ENCODE measurements at places on chromosomes 3 and 15.

- no peak for DNase-seq
These were observed 25.7 kb downstream of the RNU5B-1 start for GRCh38 chr15:65329984-65330735.

DNA sequence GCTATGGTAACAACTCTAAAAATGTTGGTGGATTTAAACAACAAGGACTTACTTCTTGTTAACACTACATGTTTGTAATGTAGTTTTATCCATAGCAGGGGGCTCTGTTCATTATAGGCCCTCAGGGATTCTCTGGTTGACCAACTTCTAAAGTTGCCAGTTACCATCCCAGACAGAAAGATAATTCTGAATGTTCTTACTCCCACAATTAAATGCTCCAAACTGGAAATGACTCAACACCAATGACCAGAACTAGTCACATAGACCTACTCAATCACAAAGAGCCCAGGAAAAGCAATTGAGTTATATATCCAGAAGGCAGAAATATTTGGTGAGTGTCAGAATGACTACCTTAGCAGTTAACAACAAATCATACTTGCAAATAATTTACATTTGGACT is 199.3 kb upstream of the UMPS start:
- DNase-seq = no peak

DNA sequence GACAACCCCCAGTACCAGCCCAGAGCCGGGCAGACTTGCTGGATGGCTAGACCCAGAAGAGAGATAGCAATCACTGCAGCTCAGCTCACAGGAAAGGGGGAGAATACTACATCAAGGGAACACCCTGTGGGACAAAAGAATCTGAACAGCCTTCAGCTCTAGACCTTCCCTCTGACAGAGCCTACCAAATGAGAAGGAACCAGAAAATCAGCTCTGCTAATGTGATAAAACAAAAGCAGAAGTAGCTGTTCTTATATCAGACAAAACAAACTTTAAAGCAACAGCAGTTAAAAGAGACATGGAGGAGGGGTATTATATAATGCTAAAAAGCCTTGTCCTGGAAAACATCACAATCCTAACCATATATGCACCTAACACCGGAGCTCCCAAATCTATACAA is 283.3 kb downstream of the KLF13 start:
- no peak for DNase-seq

- no peak for DNase-seq
These were observed 625.4 kb upstream of the TBL1XR1 start for GRCh38 chr3:177822681-177823096.

DNA sequence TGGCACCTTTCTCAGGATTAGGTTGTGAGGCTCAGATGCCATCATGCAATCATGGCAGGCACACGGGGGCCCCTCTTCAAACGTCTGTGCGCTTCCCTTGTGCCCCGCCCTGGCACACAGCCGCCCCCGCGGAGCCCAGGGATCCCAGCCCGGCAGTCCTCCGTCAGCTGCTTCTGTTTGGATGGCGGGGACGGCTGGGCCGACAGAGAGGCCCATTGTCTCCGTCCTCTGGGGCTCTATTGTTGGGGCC is 849 bp upstream of the HDAC11 start:
- DNase-seq = no peak

- DNase-seq = no peak
These were observed 160.9 kb downstream of the KLHL25 start for GRCh38 chr15:85633859-85634258.

GRCh38 chr3:32045091-32045915 is 61.1 kb upstream of the GPD1L start:
- DNase-seq = peak; percentile 43

- DNase-seq = no peak
These were observed 1.9 kb upstream of the SEMA6D start for GRCh38 chr15:47715402-47715801.

DNA sequence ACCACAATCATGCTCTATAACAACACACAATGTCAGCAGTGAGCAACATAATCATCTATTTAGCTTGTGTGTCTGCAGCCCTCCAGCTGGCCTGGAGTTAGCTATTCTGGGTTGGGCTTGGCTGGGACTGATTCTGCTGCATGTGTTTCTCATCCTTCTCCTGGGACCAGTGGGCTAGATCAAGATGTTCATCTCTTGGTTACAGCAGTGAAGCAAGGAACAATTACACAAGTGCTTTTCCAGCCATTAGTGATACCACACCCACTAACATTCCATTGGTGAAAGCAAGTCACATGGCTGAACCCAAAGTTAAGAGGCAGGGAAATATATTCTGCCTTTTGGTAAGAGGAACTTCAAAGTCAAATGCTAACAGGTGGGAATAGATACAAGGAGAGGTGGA is 14.6 kb downstream of the NUDT16 start:
- no peak for DNase-seq

DNA sequence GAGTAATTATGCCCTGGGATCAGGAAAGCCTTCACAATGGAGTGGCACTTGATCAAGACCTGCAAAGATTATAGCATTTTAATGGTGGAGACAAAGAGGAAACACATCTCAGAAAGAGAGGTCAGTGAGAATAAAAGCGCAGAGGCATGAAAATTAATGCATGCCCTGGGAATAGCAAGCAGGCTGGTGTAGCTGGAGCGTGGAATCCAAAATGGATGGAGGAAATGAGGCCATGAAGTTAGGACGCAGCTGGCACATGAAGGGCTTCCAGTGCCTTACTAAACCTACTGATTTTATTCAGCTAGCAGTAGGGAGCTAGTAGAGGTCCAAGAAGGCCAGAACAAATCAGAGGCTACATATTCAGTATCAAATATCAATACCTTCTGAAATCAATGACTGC is 38.1 kb downstream of the TMEM212 start:
- no peak for DNase-seq

DNA sequence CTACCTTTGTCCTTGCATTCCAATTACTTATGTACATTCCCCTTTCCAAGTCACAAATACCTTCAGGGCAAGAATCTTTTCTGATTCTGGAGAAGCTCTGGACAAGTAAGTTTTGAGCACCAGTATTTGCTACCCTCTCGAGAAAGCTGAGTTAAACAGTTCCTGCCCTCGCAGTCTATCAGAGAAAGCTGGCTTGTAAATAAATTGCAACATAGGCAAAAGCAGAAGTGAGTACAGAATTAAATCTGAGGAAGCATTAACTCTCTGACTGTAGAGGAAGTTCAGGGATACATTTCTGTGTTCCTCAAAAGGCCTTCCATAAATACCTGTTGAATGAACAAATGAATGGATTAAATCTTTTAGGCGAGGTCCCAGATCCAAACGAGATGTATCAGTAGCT is 1.2 kb downstream of the OSBPL11 start:
- DNase-seq = no peak

DNA sequence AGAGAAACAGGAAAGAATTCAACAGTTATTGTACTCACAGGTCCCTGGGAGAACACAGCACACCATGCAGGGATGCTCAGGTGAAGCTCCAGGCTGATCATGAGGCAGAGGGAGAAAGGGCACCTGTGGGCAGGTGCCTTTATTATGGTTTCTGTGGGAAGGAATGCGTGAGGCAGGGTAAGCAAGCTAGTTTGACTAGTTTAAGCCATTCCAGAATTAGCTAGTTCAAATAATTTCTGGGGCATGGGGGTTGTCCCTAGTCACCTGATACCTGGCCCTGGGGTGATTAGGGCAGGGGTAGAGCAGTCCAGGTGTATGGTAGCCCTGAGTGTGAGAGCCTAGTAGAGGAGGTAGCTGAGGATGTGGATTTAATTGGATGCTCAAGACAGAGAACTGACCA is 47.9 kb upstream of the DCLK3 start:
- no peak for DNase-seq

- DNase-seq = no peak
These were observed 23.3 kb downstream of the ZNF710 start for GRCh38 chr15:90024406-90024805.

GRCh38 chr3:52557011-52557960 is 20.9 kb downstream of the UQCC5 start:
- DNase-seq = no peak

- DNase-seq = no peak
These were observed 128.9 kb downstream of the KLF13 start for GRCh38 chr15:31455499-31455898.

DNA sequence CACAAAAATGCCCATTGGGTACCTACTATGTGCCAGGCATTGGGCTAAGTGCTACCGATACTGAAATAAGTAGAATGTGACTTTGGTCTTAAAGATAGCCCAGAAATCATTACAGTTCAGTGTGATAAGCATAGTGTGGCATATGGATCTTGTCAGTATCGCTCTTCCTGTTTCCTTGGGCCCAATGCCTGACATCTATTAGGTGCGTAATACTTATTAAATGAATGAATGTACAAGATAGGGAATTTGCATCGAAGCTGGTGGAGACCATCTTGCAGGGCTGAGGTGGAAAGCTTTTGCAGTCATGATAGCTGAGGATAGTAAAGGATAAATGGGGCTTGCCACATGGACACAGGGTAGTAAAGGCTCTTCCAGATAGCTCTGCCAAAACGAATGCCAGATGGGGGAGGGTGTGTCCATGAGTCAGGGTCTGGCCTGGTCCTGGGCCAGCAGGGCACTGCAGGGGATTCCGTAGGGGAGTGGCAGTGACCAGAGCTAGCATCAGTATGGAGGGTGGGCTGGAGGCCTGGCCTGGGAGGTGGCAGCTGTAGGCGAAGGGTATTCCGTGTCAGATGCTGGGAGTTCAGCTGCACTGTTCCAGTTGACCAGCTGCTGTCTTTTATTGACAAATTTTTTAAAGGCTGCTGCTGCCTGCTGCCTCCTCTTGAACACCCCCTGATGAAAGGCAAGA is 23.5 kb downstream of the TSEN2 start:
- DNase-seq = no peak

DNA sequence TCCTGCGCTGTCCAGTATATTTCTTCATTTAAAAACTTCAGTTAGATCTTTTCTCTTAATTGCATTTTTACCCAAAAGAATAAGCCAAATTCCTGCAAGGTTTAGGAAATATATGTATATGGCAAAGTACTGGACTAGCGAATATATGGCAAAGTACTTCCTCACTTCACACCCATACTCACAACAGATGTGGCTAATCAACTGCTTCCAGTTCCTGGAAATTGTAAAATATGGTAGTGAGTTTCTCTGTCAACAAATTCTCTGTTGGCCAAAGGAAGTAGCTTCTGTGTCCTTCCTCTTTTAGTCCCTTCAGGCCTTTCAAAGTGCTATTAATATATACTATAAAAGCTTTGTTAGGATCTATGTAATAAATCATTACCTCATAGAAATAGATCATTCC is 22.0 kb downstream of the GPR15 start:
- DNase-seq = no peak

GRCh38 chr3:55802816-55803215 is 315.7 kb upstream of the WNT5A start:
- no peak for DNase-seq

DNA sequence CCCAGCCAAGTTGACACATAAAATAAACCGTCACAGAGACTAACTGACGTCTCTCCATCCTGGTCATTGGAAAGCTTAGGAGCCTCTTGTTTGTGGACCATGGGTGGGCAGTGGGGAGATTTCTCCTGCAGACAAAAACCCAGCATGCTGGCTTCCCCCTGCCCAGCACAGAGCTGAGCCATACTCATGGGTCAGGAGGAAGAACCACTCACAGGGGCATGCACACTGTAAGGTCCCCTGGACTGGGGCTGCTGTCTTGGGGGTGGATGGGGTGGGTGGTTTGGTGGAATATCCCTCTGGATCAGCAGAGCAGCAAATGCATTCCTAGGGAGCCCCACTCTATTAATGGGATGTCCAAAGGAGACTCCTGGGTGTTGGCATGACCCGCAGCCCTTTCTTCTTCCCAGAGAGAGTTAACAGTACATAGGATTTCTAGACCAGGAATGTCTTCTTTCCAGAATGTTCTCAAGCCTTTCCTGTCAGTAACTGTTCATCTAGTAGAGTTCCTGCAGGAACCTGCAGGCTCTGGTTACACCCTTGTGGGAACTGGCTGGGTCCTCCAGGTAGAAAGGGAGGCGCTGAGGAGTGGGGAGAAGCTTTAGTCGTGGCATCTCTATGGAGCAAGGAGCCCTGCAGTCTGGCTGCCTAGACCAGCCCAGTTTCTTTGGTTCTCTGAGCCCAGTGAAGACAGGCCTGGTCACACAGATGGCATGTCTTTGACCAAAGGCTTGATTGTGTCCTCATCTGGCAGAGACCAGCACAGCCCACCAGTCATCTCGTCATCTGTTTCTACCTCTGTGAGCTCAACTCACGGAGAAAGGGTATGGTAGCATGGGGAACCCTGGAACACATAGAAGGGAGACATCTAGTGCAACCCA is 73.4 kb upstream of the PRR23C start:
- no peak for DNase-seq

DNA sequence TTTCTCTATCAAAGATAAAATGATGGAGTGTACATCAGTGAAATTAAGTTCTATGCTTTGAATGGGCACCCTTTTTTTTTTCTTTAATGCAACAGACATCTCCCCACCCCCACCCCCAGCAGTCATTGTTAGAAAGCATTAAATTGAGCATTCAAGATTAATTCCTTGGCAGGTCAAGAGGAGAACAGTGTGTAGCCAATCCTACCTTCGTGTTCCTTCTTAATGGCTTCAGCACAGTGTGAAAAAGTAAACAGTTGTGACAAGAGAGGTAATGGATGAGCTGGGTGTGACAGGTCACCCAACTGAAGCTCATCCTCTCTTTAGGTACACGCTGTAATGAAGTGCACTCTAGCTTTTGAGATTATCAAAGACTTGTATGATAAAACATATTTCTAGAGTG is 198.5 kb upstream of the RARB start:
- no peak for DNase-seq

GRCh38 chr15:39925112-39925842 is 5.2 kb upstream of the GPR176 start:
- DNase-seq = no peak

GRCh38 chr3:18417904-18418572 is 7.1 kb downstream of the SATB1 start:
- DNase-seq = no peak

- DNase-seq = no peak
These were observed 95.4 kb downstream of the PCSK6 start for GRCh38 chr15:101394056-101394630.

GRCh38 chr3:102158080-102158740 is 276.6 kb upstream of the ZPLD1 start:
- no peak for DNase-seq

DNA sequence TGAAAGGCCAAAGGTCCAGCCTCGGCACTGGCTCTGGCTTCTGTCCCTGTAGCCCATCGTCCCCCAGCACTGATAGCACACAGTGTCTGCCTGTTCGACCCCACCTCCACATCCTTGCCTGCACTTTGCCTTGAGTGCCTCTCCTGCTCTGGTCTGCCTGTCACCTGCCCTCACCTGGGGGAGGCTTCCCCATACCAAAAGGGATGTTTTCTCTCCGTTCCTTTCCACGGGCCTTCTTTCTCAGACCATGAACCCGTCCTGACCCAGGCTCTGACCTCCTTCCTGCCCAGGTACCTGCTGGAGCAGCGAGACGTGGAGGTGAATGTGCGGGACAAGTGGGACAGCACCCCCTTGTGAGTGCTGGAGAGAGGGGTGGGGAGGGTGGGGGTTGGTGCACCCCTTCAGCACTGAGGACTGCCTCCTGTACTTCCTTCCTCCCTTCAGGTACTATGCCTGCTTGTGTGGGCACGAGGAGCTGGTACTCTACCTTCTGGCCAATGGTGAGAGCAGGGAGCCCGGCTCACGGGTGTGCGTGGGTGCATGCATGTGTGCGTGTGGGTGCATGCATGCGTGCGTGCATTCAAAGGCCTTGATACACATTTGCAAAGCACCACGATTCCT is 1.5 kb downstream of the ABTB1 start:
- DNase-seq = no peak

GRCh38 chr3:104696470-104696869 is 670.2 kb upstream of the ALCAM start:
- no peak for DNase-seq

Data from NCI-H1092 (cell line).